Activated naive CD8-positive, alpha-beta T cell treated with anti-CD3 and anti-CD28 coated beads, Interleukin-2, amount 50 U/mL, for 24 hours (primary cell): ENCODE measurements at places on chromosomes 16 and 17.

GRCh38 chr17:9982159-9982558, 77.1 kb upstream of the RCVRN start:
- no peak for DNase-seq

- DNase-seq, result no peak
These were observed 455.5 kb downstream of the SOX9 start for GRCh38 chr17:72576289-72576759.

- DNase-seq, result no peak
These were observed 10.7 kb downstream of the MMD start for GRCh38 chr17:55410722-55411462.

DNA sequence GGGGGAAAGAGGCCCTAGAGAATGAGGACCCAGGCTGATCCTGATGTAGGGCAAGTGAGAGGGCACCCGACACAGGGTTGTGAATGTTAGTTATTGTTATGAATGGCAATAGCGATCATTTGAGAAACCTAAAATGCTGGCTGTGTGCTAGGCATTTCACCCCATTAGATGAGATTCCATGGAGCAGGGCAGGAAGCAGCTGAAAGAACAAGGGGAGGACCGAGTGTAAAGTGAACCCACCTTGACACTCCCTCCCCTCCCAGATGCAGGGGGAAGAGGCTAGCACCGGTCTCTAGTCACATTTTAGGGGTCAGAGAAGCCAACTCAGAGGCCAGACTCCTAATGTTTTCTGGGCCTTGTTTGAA, 553 bp upstream of the CORO6 start:
- no peak for DNase-seq

DNA sequence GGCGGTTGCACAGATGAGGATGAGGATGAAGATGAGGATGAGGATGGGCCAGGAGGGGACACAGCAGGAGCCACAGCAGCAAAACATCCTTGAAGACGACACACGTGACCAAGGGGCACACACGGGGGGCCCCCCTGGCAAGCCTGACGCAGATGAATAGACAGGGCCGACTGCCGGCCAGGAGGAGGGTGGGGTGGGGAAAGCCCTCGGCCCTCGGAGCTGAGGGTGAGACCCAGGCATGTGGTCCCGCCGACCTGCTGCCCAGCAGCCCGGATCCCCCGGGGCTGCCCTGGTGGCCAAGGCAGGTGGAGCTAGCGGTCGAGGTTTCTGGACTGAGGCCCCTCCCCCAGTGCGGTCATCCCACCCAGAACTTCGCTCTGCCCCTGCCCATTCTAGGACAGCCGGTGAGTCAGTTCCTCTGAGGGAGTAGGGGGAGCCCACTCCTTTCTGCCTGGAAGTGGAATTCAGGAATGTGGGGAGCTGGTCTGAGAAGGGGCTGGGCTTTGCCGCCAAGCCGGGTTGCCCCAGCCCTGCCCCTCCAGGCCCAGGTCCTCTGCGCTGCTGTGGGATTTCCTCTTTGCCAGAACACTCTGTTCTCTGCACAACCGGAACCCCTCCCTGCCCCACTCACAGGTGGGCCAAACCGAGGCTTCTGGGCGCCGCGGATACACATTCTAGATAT, 9.9 kb downstream of the CYGB start:
- DNase-seq, result peak; percentile 41
